RPMI8226 (cell line): ENCODE measurements at places on chromosomes 12 and 14.

DNA sequence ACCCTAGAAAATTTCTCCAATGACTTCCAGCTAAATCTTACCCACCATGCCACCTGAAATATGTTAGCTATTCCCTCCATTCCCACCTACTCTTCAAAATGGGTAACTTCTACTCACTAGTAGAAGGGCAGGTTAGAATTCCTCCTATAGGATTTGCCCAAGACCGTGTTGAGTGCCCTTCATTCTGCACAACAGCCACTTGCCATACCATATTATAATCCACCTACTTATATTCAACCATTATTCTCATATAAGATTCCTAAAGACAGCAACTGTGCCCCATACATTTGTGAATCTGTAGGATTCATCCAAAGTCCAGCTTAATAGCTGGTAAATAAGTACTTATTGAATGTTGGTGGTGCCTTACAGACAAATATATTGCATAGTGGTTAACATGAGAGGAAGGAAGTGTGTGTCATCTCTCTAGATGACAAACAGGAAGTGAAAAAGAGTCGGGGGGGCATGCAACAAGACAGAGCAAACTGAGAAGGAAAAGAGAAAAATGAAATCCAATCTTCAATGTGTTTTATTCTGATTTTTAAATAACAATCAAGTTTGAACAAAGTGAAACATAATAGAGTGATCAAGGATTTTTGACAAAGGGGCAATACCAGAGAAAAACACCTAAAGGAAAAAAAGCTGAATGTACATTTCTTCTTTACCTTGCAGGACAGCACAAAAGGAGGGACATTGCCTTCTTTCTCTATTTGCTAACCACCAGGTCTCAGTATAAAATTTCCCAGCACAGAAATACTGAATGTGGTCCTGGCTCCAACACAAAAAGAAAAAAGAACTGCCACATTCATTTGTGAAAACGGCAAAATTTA, 389.3 kb upstream of the USP15 start:
- peak; percentile 7 for DNase-seq

DNA sequence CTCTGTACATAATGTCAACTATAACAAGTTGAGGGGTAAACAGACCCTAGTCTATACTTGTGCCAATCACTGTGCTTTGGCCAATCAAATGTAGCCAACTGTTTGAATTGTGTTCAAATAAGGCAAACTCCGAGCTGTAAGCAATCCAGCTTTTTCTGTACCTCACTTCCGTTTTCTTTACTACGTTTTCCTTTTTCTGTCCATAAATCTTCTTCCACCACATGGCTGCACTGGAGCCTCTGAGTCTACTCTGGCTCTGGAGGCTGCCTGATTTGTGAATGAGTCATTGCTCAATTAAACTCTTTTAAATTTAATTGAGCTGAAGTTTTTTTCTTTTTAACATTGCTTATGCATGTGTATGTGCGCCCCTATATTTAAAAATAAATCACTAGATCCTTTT, 29.7 kb downstream of the CLEC1A start:
- DNase-seq, result no peak

GRCh38 chr14:68394118-68394763, 398.6 kb downstream of the ZFP36L1 start:
- DNase-seq, result no peak

DNA sequence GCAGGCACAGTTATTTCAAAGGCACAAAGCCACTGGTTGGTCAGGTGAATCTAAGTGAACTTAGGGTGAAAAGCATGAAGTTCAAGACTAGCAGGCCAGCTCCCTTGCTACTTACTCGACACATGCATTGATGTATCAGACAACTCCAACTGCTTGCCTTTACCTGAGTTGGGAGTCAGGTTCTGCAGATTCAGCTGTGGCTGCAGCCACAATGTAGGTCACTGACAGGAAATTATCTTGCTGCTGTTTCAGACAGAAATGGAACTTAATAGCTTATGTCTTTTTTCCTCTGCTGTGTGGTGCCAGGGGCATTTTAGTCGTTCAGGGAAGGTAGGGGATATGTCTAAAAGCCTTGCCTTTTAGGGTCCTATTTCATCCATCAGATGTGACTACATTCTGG, 125.6 kb upstream of the RPH3A start:
- DNase-seq, result no peak

GRCh38 chr12:57842342-57843294, 3.9 kb downstream of the CTDSP2 start:
- peak; percentile 77 for DNase-seq

- no peak for DNase-seq
These were observed 38.9 kb downstream of the STXBP6 start for GRCh38 chr14:25011095-25011494.

DNA sequence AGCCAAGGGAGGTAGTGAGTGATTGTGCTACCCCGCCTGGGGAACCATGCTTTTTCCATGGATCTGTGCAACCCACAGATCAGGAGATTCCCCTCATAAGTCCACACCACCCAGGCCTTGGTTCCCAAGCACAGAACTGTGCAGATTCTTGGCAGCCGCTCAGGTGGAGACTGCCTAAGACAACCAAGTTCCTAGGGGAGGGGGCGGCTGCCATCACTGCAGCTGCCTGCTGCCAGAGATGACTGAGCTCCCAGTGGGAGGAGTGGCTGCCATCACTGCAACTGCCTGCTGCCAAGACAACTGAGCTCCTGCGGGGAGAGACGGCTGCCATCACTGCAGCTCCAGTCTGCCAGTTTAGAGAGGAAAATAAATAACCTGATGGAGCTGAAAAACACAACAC, 138.3 kb upstream of the GARIN2 start:
- no peak for DNase-seq

DNA sequence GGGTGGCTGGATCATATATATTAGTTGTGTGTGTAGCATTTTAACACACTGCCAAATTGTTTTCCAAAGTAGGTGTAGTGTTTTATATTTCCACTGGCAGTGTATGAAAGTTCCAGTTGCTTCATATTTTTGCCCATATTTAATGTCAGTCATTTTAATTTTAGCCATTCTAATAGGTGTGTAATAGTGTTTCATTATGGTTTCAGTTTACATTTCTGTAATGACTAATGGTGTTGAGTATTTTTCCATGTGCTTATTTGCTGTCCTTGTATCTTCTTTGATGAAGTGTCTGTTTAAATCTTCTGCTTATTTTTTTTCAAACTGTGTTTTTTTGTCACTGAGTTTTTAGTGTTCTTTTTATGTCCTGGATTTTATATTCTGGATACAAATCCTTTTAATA, 8.7 kb downstream of the TBC1D15 start:
- DNase-seq, result no peak

DNA sequence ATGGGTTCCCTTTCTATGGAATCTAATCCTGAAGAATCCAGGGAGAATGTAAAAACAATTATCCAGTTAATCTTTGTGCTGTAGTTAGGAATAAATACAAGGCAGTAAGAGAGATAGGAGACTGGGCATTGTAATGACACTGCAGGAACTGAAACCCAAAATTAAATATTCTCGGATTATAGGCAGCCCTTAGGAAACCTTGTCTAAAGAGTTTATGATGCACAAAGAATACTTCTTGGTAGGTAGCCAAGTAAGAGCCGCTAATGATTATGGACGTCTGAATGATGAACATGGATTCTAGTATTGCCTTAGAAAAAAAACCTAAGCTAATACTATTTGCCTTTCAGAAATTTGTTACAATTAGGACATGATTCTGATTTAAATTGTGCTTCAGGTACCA, 165.4 kb upstream of the LRIG3 start:
- DNase-seq, result no peak

DNA sequence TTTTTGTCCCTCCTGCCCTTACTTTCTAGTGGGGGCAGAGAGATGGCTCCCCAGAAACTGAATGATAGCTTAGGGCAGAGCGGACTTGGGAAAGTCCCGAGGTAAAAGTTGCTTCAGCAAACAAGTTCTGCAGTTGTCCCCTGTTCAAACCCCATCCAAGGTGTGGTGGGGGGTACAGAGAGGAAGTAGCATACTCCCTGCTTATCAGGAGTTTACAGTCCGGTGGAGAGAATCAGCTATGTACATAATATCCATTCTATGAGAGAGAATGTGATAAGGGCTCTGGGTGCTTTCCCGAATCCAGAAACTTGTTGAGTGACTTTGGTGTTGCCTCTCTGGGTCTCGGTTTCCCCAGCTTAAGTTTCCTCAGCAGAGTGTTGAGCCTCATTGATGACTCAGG, 40.4 kb upstream of the VRK1 start:
- no peak for DNase-seq

DNA sequence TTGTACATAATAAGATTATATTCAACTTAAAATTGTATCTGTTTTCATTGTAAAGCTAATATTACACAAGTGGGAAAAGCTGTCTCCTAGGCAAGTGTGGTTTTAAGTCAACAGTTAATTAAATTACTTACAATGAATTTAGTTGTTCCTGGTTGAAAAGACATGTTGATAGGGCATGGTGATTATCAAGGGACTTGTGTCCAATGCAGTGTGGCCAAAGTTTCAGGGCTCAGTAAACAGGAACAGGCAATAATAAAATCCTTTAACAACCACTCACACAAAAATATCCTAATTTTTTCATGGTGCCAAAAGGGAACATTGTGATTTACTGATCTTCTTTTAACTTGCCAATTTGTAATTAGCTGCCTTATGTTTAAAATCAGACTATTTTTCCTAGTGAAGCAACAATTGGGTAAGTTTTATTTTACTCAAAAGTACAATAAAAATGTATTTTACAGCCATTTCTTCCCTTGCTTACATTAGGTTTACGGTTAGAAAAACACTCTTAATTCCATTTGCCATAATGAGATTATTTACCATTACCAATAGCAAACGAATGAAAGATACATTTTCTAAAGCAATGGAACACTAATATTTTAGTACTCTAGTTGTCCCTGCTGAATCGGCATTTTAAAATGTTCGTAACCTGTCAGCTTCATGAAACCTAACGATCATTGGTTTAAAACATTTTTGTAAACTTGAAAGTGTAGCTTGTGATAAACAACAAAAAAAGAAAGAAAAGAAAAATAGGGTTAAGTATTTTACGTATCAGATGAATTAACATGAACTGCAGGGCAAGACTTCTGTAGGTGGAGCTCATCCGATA, 1.8 kb upstream of the WNK1 start:
- no peak for DNase-seq

DNA sequence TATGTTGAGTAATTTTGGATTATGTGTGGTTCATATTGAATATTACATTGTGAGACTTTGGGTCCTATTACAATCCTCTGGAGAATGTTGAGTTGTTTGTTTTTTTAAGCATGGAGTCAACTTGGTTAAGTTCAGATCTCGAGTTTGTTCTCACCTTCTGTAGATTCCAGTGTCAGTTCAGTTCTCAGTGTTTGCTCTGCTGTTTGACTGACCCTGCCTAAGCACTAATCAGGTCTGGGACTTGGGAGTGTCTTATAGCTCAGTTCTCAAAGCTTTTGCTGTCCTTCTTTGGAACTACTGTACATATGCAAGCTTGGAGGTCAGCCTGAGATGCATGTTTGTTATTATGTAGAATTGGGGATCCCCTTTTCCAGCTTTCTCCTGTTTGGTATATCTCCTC, 63.1 kb downstream of the DIP2B start:
- no peak for DNase-seq

GRCh38 chr12:4849115-4849541, 60.6 kb upstream of the KCNA1 start:
- DNase-seq, result peak; percentile 39

DNA sequence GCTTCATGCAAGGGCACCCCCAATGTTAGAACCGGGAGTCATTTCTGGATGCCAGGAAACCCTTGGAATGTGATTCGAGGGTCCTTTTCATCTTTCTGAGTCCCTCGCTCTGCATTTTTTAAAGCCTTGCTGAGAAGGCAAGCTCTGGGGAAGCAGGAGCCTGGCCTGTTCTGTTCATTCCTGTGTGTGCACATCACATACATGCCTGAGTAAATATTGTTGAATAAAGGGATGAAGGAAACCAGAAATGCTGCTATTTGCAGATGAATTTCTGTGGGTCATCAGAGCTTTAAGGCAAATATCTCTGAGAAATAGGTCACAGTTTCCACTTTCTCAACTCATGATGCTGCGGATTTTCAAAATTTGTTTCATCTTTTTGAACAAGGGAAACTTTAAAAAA, 170.1 kb downstream of the PAH start:
- DNase-seq, result no peak

DNA sequence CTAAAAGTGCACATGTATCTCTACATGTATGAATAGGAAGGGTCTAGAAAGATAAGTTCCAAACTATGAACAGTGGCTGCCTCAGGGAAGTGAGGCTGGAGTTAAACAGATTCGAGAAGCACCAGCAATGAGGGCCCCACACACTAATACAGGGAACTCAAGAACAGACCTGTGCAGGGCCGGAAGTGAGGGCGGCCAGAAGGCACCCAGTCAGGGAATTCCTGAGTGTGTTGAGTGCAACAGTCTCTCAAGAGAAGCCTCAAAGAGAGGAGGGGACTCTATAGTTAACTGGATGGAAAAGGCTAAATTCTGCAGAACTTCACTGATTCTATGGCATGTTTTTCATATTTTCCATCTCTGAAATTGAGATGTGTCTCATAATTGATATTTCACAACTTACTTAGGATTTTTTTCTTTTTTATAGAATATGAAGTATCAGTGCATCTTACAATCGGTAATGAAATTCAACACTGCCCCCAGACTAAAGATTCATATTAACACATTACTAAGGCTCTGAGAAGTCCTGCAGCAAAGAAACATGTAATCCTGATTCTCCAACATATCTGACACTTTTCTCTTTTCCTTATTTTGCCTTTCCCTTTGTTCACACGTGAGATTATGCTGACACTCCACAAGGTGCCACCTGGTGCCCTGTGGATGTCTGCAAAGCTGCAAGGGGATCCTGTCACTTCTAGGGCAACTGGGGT, 61.3 kb downstream of the CHGA start:
- DNase-seq, result no peak

DNA sequence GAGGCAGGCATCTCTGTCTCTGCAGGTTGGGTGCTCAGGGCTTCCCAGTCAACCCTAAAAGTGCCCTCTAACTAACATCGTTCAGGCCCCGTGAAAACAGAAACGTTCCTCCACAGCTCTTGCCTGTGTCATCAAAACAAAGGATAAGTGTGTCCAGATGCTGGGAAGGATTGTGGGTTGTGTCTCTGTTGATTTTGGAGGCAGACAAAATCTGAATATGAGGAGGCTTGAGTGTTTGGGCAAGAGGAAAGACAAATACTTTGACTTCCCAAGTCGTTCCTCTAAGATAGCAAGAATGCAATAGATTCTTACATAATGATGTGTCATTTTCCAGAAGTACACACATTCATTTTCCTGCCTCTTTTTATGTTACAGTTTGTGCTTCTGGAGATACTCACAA, 52.9 kb downstream of the SERPINA3 start:
- no peak for DNase-seq

- no peak for DNase-seq
These were observed 11.3 kb downstream of the KMT5A start for GRCh38 chr12:123395236-123395635.

GRCh38 chr12:110281549-110282299, 677 bp downstream of the ATP2A2 start:
- DNase-seq, result peak; percentile 63

GRCh38 chr12:119115296-119115905, 63.3 kb upstream of the HSPB8 start:
- peak; percentile 51 for DNase-seq
